ENCODE measurements at places on chromosomes 12 and 14.

- no peak for DNase-seq
These were observed 325.0 kb upstream of the TBX3 start for GRCh38 chr12:115008929-115009328.

DNA sequence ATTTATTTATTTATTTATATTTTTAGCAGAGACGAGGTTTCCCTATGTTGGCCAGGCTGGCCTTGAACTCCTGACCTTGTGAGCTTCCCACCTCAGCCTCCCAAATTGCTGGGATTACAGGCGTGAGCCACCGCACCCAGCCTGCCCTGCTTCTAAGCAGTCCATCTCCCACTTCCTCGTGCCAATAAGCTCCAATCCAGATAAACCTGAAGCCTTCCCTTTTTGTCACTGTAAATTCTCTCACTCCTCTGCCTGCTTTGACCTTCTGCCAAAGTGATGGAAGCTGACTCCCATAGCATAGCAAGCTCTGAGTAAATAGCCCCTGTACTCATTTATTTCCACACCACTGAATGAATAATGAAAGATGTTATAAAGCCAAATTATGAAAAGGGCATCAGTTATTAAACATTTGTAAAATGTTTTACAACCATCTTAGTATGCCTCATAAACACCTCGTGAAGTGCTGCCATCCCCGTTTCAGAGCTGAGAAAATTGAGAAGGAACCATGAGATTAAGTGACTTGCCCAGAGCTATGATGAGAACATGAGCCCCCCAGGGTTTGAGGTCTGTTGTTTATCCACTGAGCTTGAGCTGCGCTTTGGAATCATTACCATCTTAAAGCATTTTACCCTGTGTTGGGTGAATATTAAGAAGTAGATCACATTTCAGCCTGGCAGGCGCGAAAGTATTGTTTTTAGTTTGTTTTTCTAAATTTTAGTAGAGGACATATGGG, 30.4 kb downstream of the MANSC1 start:
- no peak for DNase-seq

GRCh38 chr14:85332401-85332800, 197.5 kb upstream of the FLRT2 start:
- no peak for DNase-seq

DNA sequence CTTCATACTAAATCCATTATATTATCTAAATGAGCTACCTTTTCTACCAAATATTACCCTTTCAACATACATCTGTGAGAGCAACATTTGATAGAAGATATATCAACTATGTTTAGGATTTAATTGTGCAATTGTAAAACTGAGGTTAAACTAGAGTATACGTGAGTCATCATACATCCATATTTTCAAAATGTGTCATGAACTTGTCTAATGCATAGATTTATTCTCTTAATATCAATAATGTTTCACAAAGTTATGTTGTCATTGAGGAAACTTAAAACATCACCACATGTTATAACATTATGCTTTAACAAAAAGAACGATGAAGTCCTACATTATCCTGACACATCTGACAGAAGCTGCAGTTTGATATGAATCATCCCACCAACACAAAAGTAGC, 645.5 kb upstream of the NOVA1 start:
- no peak for DNase-seq

DNA sequence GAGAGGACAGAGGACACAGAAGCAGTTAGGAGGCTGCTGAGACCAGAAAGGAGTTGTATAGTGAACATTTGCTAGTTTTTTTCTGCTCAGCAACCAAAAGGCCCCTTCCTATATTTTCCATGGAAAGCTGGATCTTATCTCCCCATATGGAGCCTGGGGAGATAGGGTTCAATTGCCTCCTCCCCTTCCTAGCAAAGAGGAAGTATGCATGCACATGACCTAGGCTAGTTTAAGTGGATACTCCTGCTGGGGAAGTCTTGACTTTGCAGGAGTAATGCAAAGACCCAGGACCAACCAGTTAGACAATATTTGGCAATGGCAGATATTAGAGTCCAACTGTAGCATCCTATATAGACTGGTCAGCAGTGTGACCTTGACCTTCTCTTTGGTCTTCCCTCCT, 15.1 kb downstream of the CHD8 start:
- DNase-seq = no peak

GRCh38 chr12:78210506-78210860, 379.8 kb downstream of the NAV3 start:
- DNase-seq = no peak

DNA sequence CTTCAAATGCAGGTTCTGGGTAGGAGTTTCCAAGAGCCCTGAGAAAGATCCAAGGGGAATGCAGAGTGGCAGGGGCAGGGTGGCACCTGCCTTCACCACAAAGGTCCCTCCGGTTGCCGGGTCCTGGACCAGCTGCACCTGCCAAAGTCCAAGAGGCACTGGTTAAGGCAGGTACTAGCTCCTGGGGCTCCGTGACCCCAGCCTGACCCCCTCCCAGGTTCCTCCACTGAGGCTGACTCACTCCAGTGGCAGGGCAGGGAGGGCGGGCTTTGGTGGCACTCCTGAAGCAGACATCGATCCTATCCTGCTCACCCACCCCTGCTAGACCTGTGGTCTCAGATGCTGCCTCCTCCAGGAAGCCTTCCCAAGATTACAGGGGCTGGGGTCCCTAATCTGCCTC, 11.4 kb downstream of the RPS6KL1 start:
- DNase-seq = no peak

GRCh38 chr12:78248321-78248720, 417.6 kb downstream of the NAV3 start:
- DNase-seq = no peak

DNA sequence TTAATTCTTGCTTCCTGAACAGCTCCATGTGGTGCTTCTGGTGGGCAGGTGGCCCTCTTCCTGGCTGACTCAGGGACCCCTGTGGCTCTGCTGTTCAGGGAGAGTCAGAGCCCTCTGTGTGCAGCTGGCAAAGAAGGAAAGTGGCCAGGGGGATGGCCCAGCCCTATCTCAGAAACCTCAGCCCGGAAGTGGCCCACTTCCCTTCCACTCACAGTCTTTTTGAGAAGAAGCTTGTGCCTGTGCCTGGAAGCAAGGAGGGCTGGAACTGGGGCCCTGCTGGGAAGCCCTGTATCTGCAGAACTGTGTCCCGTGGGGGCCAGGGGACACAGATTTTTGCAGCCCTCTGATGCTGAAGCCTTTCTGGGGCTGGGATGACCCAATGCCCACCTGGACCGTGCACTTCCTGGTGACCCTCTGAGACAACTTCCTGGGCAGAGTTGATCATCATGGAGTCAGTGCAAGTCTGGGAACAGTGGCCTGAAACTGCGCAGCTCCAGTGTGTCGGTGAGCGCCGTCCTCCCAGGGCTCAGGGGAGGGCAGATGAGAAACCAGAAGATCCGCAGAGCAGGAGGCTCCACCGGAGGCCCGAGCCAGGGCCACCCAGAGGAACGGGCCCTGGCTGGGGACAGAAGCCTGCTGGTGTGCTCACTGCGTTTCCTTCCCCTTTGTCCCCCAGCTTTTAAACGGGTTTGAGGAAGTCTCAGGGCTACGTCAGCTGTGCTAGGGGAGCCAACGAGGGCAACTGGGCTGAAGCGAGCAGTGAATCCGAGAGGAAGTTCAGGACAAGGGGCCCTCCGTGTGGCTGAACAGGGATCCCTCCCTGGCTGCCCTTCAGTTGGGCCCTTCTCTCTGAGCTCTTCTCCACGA, 217.4 kb upstream of the RTL1 start:
- DNase-seq = peak; percentile 65

- no peak for DNase-seq
These were observed 10.1 kb upstream of the OR9K2 start for GRCh38 chr12:55116152-55116551.

GRCh38 chr14:66022526-66022925, 463.6 kb upstream of the CCDC196 start:
- DNase-seq = no peak

- no peak for DNase-seq
These were observed 36.5 kb downstream of the CMKLR1 start for GRCh38 chr12:108302403-108303311.

DNA sequence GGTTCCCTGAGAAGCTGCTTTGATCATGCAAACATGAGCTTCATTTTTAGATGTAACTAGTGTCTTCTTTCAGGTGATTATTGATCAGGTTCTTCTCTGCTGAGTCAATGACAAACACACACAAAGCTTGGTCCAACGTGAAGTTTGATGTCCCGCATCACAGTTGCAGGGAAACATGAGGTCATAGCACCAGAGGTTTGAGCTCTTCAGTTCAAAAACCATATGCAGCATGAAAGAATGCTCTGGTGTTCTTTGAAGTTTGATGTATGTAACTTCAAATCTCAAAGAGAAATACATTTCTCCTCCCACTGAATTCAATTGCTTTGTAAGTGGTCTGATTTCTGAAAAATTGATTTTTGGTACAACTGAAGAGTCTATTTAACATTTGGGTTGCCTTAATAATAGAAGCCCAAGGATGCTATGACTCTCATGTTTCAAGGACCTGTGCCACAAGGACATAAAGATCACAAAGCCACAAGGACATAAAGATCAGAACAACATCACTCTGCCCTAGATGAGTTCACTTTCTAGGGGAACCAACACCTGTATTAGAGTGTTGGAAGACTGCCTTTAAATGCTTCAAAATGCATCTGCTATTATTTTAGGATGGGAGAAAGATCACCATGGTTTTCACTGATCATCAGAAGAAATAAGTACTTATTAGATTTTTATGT, 31.1 kb upstream of the AMIGO2 start:
- DNase-seq = no peak

GRCh38 chr14:21098076-21098891, at the start of gene ZNF219:
ZNF219 (minus strand) TSS chr14:21098655; CDS start chr14:21093591, 5,064 bp downstream.
- no peak for DNase-seq

DNA sequence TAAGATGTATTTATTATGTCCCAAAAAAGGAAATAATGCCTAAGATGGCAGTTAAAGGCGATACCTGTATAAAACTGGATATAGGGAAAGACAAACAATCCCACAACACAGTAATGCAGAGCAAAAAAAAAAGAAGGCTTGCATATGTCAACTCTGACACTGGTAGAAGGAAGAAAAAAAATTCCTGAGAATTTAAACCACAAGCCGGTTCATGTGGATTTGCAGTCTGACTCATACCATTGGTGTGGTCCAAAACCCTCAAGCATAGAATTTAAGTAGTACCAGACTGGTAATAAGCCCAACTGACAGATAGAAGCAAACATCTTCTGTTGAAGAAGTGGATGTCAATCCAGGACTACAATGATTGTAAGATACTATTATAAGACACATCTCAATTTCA, 7.2 kb downstream of the DNAI7 start:
- DNase-seq = no peak

DNA sequence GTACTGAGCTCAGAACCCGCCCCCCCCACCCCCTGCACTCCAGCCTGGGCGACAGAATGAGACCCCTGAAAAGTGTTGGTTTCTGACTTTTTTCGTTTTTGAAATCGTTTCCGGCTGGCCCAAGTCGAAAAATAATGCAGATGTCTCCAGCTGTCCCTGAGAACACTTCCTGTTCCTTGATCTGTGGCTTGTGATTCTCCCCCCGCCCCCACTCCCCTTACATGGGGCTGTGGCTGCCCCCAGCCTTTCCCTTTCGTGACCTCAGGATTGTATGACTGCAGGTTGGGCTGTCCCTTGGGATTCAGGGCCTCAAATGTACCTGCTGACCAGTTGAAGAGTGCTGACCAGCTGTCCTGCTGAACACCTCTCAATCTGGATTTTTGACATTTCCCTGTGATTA, 34.1 kb downstream of the NOC4L start:
- DNase-seq = no peak

DNA sequence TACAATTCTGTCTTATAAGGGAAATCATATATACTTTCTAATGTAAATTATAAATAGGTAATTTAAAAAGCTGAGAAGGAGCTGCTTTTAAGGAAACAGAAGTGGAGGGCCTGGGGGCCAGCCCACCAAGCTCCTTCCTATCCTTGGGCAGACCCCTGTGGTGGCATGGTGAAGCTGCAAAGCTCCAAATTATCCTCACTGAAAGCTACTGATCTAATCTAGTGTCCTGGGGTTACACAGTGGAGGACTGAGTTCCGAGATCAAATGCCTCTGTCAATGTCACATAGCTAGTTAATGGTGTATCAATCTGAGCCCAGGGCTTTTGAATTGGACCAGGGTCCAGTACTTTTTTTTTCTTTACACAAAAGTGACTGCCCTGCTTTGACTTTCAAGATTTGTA, 355.4 kb downstream of the CEP128 start:
- no peak for DNase-seq

GRCh38 chr14:95495538-95496025, 20.9 kb downstream of the SYNE3 start:
- DNase-seq = peak; percentile 34

- DNase-seq = no peak
These were observed 150.2 kb downstream of the SRGAP1 start for GRCh38 chr12:63994704-63995103.

DNA sequence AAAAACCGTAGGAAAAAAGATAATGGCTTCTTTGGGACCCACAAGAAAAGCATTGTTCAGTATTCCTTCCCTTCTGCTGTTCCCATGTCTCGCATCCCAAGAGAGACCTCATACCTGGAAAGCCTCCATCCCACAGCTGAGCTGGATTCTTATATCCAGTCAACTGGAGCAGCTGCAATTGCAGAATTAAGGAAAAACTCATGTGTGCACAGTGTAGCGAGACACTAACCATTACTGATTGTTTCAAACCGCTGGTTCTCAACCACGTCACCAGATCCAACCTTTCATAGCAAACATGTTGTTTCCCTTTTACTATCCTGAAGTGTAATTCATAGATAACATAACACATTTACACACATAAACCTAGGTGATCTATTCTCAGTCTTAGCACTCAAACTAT, 5.5 kb upstream of the RNASE10 start:
- no peak for DNase-seq

GRCh38 chr12:117350140-117350539, 11.3 kb downstream of the NOS1 start:
- DNase-seq = no peak

DNA sequence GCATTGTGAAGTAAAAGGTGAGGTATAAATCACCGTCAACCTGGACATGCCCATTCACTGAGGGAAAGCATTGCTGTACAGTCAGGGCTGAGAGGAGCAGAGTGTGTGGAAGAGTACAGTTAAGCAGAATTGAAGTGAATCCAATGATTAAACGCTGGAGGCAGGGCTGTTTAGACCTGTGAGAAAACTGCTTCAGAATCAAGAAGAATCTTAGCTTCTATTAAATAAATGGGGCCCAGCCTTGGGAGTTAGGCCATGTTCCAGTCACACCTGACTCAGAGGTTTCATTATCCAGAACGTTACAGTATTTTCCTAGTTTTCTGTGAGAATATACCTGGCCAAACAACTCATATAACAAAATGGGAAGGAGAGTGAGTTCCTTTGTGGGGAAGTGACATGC, 86.9 kb downstream of the ATP23 start:
- no peak for DNase-seq
